ENCODE measurements at places on chromosomes 3 and 15.
A peak's percentile ranks its signal among the peaks of the same experiment; 100 is the strongest.

DNA sequence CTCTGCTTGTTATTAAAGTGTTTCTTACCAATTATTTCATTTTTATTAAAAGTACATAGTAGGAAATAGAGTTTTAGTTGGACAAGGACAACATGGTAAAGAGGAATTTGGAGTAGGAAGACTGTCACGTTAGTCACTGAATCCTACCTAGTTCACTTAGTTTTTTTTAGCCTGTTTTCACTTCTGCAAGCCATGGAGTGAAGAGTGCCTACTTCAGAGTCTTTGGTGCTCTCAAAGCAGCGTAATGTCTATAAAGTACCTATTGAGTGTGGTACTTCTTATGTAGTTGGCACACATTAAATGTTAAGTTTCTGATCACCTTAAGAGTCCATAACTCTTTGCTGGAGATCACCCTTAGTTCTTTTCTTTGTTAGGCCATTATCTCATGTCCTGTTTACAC lies 78.7 kb downstream of the LPP start:
- DNase-seq = no peak

DNA sequence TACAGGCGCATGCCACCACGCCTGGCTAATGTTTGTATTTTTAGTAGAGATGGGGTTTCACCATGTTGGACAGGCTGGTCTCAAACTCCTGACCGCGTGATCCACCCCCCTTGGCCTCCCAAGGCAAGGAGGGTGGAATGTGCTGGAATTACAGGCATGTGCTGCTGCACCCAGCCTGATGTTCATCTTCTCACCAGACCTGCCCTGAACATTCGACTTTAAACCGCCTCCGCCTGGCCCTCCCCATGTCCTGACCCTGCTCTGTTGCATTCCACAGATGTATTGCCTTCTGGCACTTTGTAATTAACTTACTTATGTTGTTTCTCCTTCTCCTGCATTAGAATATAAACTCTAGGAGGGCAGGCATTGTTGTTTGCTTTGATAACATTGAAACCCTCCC lies 102.1 kb downstream of the LINGO1 start:
- DNase-seq = no peak

DNA sequence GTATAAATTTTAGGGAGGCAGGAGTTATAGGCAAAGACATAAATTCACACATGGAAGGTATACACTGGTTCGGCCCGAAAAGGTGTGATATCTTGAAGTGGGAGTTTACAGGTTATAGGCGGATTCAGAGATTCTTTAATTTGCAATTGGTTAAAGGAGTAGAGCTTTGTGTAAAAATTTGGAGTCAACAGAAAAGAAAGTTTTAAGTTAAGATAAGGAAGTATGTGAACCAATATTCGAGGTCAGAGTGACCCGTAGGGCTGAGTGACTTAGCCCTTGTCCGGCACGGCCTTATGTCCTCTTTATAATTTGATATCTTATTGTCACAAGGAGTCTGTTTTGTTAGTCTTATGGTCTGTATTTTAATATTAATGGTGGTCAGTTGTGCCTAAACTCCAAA lies 10.6 kb upstream of the THSD4 start:
- DNase-seq = no peak

GRCh38 chr3:123660900-123661299 lies 76.0 kb upstream of the HACD2 start:
- DNase-seq = no peak

DNA sequence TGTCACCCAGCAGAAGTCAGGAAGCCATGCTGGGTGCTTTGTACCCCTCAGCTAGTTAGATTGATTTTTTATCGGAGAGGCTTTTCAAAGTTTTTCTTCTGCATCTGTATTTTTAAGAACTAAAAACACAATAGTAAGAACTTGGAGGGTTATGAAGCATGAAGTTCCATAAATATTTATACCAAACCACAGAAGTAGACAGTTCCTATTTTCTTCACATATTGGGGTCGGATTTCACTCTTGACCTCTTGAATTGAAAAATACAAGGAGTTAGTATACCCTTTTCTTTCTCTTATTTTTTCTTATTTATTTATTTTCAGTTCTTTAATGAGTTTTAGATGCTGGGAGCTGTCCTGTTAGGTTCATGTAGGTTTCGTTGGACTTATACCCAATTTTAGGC lies 35.1 kb downstream of the SLC25A26 start:
- DNase-seq = no peak

DNA sequence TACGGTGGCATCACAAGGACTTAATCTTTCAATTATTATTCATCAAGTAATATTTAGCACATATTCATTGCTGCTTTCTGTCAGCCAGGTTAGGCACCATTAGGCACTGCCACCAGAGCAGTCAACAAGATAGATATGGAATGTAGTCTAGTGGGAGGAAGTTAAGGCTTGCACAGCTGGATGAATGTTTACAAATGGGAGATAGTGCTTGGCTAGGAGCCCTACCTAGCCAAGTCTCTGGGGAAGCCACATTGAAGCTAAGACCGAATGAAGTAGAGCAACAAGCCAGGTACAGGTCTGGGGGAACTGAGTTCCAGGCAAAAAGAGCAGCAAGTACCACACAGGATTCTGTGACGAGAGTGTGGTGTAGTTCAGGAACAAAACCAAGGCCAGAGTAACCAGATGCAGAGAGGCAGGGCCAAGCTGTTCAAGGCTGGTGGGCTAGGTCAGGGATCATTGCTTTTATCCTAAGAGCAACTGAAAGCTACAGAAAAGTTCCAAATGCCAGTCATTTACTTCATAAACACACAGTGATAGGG lies 33.4 kb upstream of the SCAANT1 start:
- DNase-seq = no peak

DNA sequence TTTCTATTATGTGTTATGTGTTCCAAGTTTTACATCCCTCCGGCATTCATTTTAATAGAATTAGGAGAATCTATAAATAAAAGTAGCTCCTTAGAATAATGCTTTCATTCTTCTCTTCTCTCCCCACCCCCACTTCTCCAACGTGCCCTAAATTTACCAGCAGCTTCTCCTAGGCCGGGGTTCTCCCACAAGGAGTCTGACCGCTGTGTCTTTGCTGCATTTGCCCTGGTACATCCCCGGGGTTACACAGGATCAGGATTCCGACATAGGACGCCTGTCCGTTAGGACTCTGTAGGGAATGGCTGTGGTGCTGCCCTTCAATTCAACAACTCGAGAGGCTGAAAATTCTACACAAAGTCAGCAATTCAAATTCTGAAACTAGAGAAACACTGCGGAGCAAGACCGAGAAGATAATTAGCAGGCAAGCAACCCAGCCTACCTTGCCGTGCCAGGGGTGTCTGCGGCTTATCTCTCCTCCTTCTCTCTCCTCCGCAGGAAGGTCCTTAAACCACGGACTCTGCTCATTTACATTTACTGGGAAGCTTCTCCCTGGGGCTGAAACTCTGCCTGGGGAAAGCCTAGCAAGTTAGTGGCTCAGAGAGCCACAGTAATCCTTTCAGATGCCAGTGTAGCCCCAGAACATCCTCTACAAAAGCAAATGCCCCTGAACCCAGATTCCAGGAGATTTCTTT lies 18.8 kb downstream of the PCSK6 start:
- no peak for DNase-seq

- no peak for DNase-seq
These were observed 2.6 kb downstream of the TNIK start for GRCh38 chr3:171457607-171458061.

DNA sequence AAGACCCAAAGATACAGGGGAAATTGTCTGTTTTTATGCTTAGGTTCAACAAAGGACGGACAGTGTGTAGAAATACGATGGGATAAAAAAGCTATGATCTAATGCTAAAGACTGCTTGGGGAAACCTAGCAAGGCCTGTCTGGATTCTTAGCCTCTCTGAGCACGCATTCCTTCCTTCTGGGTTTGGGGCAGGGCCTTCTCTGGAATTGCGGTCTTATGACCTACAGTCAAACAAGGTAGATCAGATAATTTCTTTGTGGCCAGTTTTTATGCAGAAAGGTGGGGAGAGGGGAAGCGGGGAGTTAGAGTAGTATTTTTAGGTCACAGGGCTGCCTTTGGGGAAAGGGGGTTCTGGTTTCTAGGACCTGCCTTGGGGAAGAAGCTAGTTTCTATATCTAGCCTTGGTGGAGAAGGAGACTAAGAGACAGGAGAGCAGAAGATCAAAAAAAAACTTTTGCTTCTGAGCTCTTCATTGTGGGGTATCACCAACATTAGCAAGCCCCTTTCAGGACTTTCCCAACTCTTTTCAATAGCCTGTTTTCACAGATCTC lies 39.1 kb upstream of the LIPC start:
- DNase-seq = no peak

- DNase-seq = no peak
These were observed 48.4 kb downstream of the MOBP start for GRCh38 chr3:39515681-39516441.

- no peak for DNase-seq
These were observed 57.9 kb downstream of the STAG1 start for GRCh38 chr3:136694321-136694720.

- DNase-seq = no peak
These were observed 12.9 kb downstream of the VPS13C start for GRCh38 chr15:62047282-62047827.

- peak; percentile 48 for DNase-seq
These were observed at the start of gene ZNF502 for GRCh38 chr3:44712455-44713075. TSS of gene ZNF502 (plus strand) at chr3:44712660. CDS start at chr3:44720262, 7,602 bp downstream.

- DNase-seq = no peak
These were observed 48.4 kb upstream of the TRAK1 start for GRCh38 chr3:42042747-42043098.

DNA sequence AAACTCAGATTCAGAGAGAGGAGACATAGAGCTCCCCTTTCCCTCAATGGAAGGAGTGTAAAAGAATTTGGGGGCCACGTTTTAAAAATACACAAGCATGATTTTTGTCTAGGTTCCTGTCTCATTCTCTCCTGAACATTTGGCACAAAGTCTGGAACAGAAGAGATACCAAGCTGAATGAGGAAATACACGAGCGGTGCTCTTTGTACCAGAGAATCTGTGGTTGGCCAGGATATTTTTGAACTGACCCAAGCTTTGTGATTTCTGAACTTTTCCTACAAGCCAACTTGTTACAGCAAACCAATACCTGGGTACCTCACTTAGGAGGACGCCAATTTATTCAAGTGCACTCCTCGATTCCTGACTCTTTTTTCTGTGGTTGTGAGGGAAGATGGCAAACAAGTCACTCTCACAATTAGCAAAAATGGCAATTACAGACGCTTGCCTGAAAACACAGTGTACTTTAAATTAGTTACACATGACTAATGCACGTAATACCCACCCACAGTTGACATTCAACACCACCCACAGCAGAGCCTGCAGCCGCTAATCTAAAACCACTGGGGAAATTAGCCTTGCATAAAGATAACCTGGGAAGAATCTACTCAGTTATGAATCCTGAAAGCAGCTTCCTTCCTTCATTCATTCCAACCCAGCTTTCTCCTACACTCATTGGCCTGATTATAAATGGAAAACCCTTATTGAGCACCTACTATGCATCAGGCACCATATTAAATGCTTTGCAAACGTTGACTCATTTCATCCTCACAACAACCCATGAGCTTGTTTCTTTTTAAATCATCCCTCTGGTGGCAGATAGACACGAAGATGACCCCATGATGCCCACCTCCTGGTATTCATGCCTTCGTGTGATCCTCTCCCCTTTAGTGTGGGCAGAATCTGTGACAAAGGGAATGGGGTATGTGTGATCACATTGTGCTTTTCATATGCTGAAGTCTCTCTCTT lies 293.5 kb downstream of the KBTBD8 start:
- DNase-seq = no peak

DNA sequence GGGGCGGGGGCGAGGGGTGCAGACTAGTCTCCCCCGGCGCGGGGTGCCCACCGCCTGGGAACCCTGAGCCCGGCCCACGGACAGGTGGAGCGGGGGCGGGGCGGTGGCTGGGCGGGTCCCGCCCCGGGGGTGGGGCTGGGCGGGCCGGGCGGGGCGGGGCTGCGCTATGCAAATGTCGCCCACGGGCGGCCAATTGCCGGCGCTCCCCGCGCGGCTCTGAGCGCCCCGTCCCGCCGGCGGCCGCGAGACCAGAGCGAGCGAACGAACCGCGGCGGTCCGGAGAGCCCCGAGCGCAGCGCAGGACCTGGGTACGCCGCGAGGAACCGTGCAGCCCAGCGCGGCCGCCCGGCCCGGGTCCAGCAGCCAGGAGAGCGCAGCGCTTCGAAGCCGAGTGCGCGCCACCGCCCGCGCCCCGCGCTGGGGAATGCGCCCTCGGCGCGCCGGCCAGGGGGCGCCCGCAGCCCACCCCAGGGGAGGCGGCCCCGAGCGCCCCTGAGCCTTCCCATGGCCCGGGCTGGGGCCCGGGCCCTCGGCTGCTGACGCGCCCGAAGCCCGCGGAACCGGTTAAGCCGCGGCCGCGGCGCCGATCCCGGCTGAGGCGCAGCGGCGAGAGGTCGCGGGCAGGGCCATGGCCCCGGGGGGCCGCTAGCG lies at the start of gene SEMA3F:
SEMA3F (plus strand) TSS at position 485 of the 651 bp plus-strand sequence. CDS start 4,299 bp downstream, outside the sequence.
- DNase-seq = peak; percentile 68

Data from endothelial cell (in vitro differentiated cells).